ENCODE measurements at places on chromosomes 16 and 17.

DNA sequence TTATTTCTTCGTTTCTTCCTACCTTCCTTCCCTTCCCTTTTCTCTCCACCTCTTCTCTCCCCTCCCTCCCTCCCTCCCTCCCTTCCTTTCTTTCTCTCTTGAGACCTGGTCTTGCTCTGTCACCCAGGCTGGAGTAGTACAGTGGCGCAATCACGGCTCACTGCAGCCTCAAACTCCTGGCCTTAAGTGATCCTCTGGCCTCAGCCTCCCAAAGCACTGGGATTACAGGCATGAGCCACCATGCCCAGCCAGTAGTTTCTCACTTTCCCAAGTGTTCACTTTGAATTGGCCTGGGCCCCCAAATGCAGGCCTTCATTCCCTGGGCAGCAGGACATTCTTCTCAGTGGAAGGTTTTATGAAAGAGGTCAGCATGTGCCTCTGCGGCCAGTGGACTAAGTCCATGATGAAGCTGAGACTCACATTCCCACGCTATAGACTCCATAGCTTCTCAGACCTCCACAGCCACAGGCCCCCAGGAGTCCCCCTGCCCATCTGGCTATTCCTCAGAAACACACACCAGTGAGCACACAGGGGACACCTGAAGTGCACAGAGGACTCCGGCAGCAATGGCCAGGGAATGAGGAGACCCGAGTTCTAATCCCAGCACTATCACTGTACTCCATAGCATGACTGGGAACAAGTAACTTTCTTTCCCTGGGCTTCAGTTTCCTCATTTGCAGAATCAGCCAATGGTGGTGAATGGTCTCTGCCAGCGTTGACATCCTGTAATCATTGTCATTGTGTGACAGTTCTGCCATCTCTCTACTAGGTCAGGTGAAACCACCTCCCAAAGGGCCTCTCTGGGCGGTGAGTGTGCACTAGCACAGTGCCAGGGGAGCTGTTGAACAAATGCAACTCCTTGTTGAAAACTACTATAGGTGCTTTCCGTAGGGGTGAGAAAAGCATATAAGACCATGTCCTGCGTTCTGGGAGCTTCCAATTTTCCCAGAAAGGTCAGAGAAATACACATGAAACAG lies 69.2 kb upstream of the TBX2 start:
- no peak for DNase-seq

GRCh38 chr16:2471653-2472487 lies 773 bp downstream of the NTN3 start:
- DNase-seq = no peak

- no peak for DNase-seq
Observed at GRCh38 chr16:14106457-14106856, 35.3 kb downstream of the MRTFB start.

- no peak for DNase-seq
Observed at GRCh38 chr17:64067657-64068056, 47.2 kb upstream of the ICAM2 start.

- no peak for DNase-seq
Observed at GRCh38 chr16:768428-768827, 7.9 kb downstream of the MSLN start.

DNA sequence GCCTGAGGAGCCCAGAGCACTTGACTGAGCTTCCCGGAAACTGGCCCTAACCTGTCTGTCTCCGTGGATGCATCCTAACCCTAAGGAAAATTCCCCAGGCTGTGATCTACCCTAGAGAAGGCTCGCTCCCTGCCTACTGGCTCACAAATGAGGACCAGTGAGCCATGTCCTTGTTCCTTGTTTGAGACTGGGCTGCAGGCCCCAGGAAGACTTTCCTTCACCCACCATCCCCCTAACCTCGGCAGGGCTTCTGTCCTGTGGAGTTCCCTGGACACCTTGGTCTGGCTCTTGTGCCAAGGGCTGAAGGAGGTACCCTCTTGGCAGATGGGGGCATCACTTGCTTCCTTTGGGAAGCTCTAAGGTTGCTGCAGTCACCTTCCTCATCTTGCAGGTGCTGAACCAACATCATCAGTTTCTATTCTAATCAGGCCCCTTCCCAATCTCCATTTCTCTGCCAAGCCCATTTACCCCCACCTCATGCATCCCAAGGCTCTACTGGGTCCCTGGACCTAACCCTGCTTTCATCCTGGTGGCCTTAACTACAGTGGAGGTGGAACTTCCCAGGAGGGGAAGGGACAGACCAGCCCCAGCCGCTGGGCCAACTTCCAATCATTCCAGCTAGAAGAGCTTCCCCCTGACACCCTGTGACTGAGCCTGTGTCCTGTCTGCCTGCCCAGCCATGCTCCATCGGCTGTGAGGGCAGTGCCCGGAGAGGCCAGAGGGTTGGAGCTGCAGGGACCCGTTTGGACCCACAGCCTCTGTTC lies 12.4 kb downstream of the RNF40 start:
- no peak for DNase-seq

GRCh38 chr16:78133919-78134318 lies 34.5 kb downstream of the WWOX start:
- DNase-seq = no peak

- DNase-seq = no peak
Observed at GRCh38 chr17:7825206-7825990, 8.6 kb upstream of the KDM6B start.

DNA sequence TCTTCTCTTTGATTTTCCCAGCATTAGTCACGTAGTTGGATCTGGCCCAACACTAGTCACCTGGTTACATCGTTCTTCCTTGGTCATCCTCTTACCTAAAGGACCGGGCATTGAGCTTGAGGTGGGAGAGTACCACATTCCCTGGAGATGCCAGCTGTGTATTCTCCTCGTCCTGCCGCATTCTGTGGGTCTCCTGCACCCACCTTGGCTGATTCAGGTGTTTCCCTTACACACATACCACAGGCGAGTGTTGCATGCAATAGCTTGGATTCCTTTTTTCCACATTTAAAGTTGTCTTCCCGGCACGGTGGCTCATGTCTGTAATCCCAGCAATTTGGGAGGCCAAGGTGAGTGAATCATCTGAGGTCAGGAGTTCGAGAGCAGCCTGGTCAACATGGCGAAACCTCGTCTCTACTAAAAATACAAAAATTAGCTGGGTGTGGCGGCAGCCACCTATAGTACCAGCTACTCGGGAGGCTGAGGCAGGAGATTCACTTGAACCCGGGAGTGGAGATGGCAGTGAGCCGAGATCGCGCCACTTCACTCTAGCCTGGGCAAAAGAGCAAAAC lies 21.6 kb upstream of the CLEC18C start:
- DNase-seq = no peak

DNA sequence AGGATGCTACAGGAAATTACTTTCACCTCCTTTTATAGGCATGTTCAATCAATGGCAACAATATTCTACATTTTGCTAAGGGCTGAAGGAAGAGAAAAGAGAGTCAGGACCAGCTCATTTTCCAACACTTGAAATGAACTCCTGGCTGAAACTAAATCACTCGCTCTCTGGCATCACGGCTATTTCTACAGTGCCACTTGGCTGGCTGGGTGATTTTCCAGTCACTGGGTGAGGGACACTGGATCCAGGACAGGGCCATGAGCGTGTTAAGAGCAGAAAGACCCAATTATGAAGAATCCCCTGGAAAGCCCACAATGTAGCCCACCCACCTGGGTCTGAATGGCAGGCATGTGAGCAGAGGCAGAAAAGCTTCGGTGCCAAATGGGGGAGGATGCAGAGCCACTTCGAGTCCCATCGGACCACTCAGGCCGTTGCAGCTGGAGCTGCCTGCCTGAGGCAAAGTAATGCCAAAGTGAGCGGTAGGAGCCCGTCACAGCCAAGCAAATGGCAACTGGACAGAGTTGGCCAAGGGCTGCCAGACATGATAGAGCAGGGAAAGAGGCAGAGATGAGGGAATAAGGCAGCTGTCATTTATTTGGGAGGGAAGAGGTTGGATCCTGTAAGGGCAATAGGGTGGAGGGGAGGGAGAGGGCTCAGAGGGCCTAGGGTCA lies 246.2 kb downstream of the STX8 start:
- no peak for DNase-seq

DNA sequence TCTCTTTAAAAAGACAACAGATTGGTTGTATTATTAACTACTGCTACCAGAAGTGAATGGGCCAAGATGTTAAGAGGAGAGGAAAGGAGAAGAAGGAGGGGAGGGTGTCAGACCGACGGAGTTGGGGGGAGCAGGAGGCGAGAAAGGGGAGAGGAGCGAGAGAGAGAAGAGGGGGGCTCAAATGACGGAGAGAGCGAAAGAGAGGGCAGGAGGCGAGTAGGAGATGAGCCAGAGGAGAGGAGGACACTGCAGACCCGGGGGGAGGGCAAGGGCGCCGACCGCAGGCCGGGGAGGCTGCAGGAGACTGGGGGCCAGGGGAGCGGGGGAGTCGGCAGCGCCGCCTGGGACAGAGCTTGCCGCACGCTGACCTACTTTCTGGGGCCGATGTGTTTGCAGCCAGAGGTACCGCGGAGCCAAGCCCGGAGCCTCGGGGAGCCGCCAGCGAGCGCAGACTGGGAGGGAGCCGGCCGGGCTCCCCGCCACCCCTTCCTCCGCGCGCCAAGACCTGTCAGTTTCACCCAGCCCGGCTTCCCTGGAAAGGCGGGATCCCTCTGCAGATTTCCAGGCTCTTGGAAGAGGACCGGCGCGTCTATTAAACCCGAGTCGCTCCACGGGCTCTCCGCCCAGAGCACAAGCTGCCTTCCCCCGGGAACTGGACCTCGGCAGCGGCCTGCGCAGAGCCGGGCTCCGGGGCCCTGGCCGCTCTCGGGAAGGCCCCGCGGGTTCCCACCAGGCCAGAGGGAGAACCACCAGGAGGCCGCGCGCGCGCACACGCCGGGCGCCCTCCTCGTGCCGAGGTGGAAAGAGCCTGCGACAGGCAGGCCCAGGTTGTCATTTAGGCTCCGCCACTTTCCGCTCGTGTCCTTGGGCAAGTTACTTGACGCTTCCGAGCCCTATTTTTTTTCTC lies 74.6 kb downstream of the CMC2 start:
- peak; percentile 64 for DNase-seq

GRCh38 chr17:35981908-35982330 lies 622 bp upstream of the CCL16 start:
- DNase-seq = no peak

GRCh38 chr16:87278191-87279093 lies 38.8 kb downstream of the C16orf95 start:
- peak; percentile 84 for DNase-seq

DNA sequence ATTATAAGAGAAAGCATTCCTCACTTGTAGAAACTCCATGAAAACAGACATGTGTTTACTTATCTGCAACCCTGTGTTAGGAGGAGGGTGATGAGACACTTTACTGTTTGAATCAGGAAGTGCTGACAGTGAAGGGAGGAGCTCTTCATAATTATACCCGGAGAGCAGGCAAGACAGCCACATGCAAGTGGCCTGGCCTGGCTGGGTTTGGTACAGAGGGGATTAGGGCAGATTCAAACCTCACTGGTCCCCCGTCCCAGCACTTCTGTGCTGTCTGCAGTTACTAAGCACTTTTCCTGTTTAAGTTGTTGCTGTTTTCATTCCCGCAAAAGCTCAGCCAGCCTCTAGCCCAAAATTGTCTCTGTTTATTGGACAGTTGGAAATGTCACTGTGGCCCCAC lies 78.5 kb downstream of the WWOX start:
- DNase-seq = no peak

- DNase-seq = no peak
Observed at GRCh38 chr16:15775663-15776304, 81.0 kb downstream of the MYH11 start.

DNA sequence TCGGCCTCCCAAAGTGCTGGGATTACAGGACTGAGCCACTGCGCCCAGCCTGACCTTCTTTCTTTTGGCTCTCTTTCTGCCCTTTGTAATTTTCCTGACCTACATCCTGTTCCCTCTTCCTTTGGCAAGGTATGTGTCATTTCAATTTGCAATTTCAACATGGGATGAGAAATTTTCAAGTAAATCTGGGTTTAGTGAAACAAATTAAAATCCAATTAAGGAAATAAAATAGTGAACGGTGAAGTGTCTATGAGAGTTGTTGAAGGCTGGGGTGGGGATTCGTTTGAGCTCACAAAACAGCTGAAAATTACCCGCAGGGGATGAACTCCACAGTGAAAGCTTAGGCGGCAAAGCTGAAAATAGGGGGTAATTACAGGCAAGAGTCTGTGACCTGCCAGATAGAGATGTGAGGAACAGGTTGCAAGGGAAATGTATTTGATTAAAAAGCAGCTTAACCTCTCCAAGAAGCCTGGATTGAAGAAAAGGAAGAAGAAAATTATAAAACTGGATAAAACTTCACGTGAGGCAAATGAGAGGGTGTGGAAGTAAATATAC lies 277.7 kb downstream of the UTP18 start:
- DNase-seq = no peak

- DNase-seq = no peak
Observed at GRCh38 chr16:80971819-80972218, 34.9 kb downstream of the CMC2 start.

- DNase-seq = no peak
Observed at GRCh38 chr16:81765969-81766368, 13.1 kb upstream of the PLCG2 start.

DNA sequence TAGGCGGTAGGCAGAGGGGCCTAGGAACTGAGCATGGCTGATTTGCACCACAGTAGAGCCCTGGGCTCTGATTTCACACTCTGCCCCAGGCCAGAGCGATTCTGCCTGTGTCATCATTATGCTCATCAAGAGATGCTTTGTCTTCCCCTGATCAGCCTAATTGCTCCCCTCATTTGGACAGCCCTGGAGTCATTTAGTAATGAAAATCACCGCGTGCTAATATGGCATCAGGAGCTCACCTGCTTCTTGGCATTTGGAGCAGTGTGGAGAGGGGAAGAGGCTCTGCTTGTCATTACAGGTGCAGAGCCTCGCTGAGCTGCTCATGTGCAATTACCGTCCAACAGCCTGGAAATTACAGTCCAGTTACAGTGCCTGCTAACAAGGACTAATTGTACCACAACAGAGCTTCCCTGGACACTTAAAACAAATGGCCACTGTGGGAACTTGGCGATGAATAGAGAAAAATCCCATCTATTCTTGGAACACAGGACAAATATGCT lies 157.1 kb upstream of the WSCD1 start:
- no peak for DNase-seq

- no peak for DNase-seq
Observed at GRCh38 chr17:6491071-6491700, 46.9 kb downstream of the PIMREG start.

- no peak for DNase-seq
Observed at GRCh38 chr17:42690596-42690995, 8.3 kb downstream of the CNTNAP1 start.

DNA sequence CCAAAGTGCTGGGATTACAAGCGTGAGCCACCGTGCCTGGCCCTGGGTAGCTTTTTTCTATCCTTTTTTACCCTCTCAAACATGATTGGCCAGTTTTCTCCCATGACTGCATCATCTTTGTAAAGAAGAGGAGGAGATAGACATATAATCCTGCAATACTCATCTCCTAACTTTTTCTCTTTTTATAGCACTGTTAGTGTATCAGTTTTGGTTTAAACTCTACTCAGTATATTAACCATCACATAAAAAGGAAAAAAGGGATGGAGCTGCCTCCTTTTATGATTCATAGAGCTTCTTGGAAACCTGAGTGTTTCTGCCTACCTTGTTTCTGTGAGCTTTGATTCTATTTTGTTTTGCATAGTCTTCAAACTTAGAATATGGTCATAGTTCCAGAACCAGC lies 12.0 kb upstream of the TMEM106A start:
- no peak for DNase-seq

GRCh38 chr16:61681124-61681523 lies 355.1 kb downstream of the CDH8 start:
- no peak for DNase-seq

GRCh38 chr17:73976676-73977521 lies 226.6 kb upstream of the RPL38 start:
- DNase-seq = no peak

All from astrocyte of the spinal cord (primary cell).